ENCODE measurements at places on chromosomes 2 and 18.
A peak's percentile ranks its signal among the peaks of the same experiment; 100 is the strongest.

- DNase-seq: no peak
Measured at GRCh38 chr2:162185541-162186232, 33.6 kb upstream of the GCG start.

DNA sequence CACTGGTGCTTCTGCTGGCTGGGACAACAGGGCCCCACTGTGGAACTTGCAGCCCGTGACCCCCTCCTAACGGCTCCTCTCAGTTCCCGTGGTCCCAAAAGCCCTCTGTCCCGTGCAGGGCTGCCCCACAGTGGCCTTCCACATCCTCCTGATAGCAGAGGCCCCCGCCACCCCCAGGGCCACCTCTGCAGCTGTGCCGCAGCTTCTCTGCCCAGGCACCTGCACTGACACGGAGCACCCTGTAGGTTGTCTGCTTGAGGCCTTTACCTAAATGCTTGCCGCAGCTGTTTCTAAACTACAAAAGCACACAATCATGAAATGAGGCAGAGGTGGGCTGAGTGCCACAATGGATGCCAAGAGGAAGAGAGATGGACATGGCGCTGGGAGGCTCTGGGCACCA lies 13.5 kb upstream of the GRHL1 start:
- DNase-seq: no peak

GRCh38 chr2:223460209-223460608 lies 142.0 kb downstream of the SCG2 start:
- peak; percentile 31 for DNase-seq

DNA sequence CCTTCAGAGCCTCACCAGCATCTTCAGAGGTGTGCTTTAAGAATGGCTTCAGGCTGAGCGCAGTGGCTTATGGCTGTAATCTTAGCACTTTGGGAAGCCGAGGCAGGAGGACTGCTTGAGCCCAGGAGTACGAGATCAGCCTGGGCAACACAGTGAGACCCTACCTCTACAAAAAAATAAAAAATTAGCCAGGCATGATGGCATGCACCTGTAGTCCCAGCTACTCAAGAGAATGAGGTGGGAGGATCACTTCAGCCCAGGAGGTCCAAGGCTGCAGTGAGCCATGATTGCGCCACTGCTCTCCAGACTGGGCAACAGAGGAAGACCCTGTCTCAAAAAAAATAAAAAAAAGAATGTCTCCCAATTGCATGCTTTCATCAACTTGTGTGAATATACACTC lies 133.3 kb upstream of the ARL5A start:
- DNase-seq: no peak

DNA sequence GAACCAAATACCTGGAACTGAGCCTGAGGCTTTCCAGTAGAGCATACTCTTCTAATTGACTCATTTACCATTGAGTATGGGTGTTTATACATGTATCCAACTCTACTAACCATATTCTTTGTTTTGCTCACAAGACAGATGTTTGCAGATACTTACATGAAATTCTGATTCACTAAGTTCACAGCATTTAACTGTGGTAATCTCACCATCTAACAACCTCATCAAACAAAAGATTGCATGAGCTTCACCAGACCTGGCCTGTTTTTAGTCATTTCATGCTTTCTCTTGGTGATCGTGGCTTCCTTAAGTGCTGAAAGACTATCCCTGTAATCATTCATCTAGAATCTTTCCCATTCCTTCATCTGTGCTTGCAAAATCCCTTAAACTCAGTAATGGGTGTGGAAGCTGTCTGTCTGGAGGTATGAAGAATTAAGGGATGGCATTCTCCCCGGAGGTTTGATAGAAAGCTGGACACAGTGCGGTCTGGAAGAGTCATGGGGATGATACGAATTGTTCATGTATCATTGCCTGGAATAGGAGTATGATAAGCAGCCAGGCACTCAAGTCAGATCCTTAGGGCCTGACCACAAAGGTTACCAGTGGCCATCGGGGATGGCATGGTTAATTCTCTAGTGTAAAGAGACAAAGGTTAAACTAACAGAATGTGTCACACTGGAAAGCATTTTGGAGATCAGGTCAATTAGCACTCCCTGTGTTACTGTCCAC lies 42.0 kb upstream of the IL1R1 start:
- no peak for DNase-seq

GRCh38 chr18:13564579-13564978 lies 161.8 kb downstream of the FAM210A start:
- peak; percentile 19 for DNase-seq

GRCh38 chr18:55320424-55321264 lies 267.3 kb downstream of the TCF4 start:
- peak; percentile 40 for DNase-seq

DNA sequence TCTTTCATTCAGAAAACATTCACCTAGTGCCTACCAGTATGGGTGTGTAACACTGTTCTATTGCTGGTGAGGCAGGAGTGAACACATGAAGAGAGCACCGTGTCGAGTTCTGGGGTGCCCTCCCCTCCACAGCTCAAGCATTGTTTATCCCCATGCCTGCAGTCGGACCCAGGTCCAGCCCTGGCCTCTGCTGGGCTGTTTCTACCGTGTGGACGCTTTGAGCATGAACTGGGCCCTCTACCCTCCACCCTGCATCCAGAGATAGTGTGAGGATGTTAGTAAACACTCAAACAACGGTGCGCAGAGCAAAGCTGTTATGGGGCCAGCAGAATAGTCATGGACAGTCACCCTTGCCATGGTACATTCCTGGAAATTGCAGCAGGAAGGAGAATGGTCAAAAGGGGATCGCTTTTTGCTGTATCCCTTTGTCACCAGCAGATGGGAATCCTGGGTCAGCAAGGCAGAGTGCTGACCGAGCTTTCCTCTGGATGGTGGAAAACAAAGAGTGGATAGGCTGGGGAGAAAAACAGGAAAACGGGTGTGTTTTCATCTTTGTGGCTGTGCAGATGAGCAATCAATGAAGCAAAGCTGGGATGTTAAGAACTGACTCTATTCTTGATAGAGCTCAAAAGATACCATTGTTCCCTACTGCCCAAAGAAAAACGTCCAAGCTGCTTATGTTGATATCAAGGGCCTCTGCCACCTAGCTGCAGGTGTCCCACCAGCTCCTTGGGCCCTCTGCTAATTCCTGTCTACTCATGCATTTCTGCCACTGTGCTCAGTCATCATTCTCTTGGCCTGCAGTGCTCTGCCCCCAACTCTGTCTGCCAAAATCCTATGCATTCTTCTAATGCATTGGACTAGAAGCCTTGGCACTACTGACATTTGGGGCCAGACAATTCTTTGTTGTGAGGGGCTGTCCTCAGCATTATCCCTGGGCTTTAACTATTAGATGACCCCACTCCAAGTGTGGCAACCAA lies 38.7 kb downstream of the REEP1 start:
- no peak for DNase-seq

DNA sequence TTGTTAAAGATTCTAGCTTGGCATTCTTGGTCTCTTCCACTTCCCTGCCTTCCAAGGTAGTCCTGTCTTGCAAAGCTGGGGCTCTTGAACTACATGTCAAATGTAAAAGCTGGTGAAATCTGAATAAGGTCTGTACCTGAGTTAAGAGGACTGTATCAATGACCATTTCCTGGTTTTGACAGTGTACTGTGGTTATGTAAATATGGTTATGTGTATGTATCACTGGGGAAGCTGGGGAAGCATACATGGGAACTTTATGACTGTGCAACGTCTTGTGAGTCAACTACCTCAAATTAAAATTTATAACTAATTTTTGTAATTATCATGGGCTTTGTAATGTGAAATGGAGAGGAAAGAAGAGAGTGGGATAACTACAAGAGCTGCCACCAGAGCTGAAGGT lies 81.7 kb downstream of the COL4A4 start:
- no peak for DNase-seq

GRCh38 chr18:62992877-62993365 lies 277.6 kb downstream of the PHLPP1 start:
- DNase-seq: no peak

GRCh38 chr2:219661197-219661954 lies 33.9 kb downstream of the SLC4A3 start:
- no peak for DNase-seq

GRCh38 chr18:4412286-4412685 lies 42.8 kb downstream of the DLGAP1 start:
- DNase-seq: no peak

- DNase-seq: no peak
Measured at GRCh38 chr2:190972846-190973245, 41.1 kb downstream of the STAT1 start.

DNA sequence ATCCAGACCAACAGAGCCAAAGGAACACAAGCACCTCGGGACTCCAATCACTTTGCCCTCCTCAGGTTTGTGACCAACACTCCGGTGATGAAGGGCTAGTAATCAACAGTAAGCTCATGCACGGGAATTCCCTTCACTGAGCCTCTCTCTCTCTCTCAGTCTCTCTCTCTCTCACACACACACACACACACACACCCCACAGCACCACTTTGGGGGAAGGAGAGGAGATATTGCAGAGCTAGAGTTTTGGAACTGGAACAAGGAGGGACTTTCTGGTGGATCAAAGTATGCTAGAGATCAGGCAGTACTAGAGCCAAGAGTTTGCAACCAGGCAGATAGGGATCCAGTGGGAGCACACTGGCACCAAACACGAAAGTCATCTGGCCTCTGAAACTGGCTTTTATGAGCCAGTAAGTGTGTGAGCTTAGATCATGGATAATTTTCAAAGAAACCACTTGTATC lies 98.7 kb downstream of the ANKRD44 start:
- no peak for DNase-seq

DNA sequence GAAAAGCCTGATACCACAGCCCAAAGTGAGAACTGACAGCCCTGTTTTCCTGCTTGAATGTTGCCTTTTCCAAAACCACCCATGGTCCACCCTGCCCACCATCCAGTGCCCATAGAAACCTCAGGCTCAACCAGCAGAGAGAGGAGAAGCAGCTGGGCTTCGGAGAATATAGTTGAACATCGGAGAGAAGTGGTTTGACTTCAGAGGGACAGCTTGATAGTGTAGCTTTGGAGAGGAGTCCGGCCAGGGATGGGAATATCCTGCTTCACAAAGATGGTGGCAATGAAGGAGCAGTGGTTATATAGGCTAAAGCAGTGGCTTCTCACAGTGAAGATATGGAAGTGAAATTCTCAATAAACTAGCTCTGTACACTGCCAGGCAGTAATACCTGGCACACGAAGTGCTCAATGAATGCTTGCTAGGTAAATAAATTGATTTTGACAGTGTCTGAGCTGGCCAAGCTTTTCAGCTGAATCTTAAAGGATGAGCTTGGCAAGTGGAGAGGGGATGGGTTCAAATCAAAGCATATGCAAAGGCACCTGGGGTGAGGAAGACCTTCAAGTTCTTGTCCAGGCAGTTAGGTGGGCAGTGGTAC lies 21.2 kb downstream of the AFF3 start:
- DNase-seq: no peak

- DNase-seq: peak; percentile 58
Measured at GRCh38 chr18:68660354-68661183, 54.3 kb downstream of the TMX3 start.

DNA sequence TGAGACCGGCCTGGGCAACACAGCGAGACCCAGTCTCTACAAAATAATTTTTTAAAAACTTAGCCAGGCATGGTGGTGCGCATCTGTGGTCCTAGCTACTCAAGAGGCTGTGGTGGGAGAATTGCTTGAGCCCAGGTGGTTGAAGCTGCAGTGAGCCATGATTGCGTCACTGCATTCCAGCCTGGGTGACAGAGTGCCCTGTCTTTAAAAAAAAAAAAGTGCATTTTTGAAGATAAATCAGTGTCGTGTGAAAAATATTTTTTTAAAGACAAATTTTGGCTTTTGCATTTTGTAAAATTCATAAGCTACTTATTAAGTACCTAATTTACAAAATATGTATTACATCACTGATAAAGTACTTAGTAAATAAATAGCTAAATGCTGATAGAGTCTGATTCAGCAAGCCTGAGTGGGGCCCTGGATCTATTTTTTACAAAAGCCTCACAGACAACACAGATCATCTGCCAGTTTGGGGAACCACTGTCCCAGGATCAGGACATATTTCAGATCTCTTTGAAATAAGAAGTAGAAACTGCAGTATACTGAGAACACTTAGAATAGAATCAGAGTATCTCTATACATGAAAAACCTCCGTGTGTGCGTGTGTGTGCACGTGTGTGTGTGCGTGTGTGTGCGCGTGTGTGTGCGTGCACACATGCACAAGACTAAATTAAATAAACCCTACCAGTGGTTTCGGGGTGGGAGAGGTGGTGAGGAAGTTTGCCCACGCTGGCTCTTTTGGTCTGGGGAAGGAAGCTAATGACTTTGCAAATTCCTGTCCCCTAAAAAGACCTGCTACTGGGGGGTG lies 61.6 kb downstream of the AAK1 start:
- no peak for DNase-seq

- no peak for DNase-seq
Measured at GRCh38 chr2:71611781-71612527, 158.6 kb downstream of the DYSF start.

DNA sequence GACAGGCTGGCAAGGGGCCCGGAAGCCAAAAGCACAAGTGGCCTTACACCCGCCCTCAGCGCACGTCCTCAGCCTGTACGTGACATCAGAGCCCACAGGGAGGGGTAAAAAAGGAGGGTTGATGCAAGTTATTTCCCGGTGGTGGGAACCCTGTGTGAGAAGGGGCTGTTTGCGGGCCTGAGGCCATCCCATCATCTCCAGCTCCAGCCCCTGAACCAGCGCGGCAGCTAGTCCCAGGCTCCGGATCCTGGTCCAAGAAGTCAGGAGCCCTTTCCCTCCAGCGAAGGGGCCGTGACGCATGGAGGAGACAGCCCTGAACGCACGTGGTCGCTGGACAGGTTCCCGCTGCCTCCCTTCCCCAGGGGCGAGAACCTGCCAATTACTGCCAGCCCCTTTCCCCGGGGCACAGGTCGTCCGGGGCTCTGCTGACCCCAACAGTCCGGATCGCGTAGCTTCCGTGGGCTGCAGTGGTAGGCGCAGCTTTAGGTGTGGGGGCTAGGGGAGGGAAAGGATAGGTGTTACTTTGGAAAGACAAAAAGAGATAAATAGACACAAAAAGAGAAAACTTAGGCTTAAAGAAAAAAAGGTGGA lies 1.3 kb upstream of the LRP2 start:
- DNase-seq: no peak

DNA sequence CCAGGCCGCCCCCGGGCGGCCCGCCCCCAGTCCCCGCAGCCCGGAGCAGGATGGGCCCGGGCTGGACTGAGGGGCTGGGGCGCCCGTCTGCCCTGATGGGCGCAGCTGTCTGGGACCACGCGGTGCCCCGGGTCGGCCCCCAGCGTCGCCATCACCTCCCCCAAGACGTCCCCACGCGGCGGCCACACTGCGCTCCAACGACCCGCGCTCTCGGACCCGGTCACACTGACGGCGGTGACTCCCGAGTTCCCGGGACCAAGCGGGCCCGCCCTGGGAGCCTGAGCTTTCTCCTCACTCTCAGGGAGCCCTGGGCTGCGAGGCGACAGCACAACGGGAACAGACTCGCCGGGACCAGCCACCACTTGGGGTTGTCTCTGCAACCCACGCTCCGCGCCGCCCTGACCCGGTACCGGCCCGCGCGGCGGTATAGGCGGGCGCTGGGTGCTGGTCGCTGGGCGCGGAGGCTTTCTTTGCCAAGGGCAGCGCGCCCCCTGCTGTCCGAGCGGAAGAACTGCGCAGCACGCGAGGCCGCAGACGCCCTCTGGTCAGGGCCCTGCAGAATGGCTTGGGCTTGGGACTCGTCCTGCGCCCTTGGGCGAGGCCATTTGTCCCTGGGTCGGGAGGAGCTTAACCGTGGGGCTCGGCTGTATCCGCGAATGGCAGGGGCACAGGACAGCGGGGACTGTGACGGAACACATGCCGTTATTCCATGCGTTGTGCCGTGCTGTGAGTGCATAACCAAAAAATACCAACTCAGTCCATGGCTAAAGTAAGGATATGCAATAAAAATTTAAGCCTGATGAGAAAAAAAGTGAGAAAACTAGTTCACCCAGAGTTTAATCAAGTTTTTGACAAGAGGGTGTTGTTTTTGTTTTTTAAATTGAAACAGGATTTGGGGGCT lies 54.8 kb upstream of the ANKRD62 start:
- peak; percentile 72 for DNase-seq
